Colonic mucosa (tissue), 4 donors: ENCODE measurements at places on chromosomes 12 and 14.

- no peak for DNase-seq
Measured at GRCh38 chr12:85281636-85282312, 1.8 kb downstream of the ALX1 start.

DNA sequence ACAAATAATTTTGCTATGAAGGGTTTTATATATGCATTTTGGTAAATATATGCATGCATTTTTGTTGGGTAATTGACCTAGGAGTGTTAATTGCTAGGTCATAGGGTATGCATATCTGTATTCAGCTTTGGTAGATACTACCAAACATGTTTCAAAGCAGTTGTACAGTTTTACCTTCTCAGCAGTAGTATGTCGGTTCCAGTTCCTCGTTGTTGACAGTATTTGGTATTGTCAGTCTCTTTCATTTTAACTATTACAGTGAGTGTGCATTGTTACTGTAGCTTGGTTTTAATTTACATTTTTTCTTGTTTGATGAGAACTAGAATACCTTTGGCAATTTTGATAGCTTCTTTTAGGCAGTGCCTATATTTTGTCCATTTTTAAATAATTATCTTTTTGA lies 98.9 kb downstream of the ARID2 start:
- no peak for DNase-seq

- DNase-seq = peak; percentile 48
Measured at GRCh38 chr14:89767861-89768268, 186.7 kb downstream of the EFCAB11 start.

DNA sequence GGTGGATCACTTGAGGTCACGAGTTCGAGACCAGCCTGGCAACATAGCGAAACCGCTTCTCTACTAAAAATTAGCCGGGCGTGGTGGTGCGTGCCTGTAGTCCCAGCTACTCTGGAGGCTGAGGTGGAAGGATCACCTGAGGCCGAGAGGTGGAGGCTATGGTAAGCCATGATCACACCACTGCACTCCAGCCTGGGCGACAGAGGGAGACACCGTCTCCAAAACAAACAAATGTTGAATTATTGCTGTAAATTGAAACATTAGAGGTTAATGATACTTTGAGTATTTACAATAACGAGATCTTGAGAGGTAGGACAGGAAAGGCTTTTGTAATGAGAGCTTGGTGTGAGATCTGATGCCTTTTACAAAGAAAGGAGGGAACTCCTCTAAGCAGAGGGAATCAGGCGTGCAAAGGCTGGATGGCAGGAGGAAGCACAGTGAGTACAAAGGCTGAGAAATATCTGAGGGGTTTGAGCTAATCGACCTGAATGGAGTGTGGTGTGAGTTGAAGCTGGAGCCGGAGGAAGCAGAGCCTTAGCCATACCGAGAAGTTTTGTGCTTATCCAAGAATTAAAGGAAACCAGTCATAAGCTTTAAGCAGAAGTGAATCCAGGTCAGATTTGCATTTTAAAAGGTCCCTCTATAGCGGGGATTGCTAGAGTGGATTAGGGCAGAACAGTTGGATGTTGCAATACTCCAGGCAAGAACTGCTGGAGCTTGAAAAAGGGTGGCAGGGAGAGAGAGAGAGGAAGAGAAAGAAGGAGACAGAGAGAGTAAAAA lies 1.1 kb downstream of the RHNO1 start:
- no peak for DNase-seq

GRCh38 chr14:104436047-104436591 lies 143.4 kb upstream of the C14orf180 start:
- DNase-seq = peak; percentile 36

- no peak for DNase-seq
Measured at GRCh38 chr12:80282761-80283160, 161.3 kb upstream of the PTPRQ start.
